Brain microvascular endothelial cell (primary cell): ENCODE measurements at places on chromosomes 1 and 21.

- DNase-seq = no peak
Observed at GRCh38 chr1:180225403-180225802, 4.7 kb upstream of the LHX4 start.

DNA sequence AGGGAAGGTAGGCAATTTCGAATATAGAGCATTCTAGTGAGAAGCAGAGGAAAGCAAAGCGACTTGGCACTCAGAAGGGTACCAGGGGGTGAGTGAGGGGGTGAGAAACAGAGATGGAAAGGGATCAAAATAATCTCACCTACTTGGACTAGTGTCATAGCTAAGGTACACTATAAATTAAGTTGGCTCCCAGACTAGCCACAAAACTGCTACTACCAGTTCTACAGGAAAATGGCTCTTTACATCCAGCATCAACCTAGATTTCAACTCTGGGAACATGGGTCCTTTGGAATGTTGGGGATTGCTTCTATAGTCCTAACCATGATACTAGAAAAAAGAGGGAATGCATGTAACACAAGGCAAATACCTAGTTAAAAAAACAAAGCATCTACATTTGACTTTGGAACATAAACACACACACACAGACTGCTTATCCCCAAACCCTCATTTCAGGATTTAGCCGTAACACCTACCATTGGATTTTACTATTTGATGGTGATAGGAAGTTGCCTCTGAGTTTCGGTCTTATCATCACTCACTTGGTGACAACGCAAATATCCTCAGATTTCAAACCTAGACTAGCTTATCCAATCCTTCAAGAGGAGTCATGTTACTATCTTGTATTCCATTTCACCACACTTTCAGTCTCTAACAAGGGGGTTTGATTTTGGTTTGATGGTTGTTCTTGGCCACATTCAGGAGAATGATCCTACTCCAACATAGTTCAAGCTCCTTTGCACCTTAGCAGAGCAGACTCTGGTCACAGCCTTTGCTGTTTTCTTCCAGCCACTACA, 5.6 kb downstream of the ZBTB21 start:
- no peak for DNase-seq

- DNase-seq = no peak
Observed at GRCh38 chr1:172486805-172487454, 43.1 kb upstream of the PIGC start.

DNA sequence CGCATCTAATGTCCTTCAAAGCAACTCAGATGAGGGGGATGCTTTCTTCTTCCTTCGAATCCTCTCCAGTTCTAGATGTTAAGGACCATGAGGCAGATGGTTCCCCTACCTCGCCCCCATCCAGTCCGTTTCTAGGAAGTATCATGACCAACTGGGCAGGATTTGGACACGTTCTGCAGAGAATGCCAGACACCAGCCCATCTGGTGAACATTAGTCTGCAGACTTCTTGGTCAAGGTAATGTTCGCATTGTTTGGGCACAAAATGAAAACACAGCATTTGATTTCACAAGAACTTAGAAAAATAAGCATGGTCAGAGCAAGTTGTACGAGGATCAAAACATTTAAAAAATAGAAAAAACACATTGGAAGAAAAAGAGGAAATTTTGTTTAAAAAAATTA, 25.4 kb upstream of the ADARB1 start:
- DNase-seq = no peak

GRCh38 chr1:181620183-181620582, 136.9 kb downstream of the CACNA1E start:
- DNase-seq = no peak

GRCh38 chr1:112389689-112390088, 6.3 kb upstream of the CTTNBP2NL start:
- DNase-seq = no peak

DNA sequence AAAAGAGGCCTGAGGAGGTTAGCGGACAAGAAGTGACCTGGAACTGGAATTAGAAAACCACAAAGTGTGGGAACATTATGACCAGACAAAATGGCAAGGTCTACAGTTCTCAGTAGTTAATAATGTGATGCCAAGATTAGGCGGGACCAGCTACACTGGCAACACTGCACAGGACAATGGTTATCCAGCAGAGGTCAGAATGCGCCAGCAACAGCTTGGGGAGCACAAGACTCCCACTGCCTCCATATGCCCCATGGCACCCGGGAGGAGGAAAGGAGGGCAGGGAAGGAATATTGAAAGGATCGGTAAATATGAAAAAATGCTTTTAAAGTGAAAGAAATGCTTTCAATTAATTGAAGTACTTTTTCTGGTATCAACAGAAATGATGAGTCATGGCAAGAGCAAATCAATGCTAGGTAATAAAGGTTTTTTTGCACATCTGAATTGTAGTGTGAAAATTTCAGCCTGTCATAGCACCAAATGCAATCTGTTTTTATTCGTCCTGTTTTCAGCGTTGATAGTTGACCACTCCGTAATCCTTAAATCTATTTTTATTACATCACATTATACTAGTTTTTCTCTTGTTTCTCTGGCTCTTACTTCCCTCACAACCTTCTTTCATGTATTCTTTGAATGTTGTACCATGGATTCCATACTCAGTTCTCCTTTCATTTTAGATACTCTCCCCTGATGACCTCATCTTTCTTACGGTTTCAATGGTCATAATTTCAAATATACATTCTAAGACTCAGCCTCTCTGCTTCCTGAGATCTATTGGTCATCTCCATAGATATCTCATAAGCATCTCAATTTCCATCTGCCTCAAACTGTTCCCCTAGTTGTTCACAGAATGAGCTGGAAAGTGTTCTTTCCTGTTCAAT, 30.7 kb downstream of the VCAM1 start:
- no peak for DNase-seq

DNA sequence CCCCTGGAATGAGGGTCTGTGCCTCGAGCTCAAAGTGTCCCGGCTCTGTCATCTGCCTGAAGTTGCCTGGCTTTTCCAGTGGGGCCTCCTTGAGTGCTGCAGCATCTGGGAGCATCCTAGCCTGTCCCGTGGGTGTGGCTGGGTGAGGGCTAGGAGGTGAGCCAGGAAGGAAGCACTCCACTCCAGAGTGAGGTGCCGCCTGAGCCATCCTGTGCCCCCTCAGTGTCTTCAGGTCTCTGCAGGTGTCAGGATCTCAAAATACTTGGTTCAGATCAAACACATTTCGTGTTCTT, 11.5 kb downstream of the IBA57 start:
- DNase-seq = no peak

GRCh38 chr1:185421485-185422107, 104.6 kb upstream of the IVNS1ABP start:
- DNase-seq = no peak

DNA sequence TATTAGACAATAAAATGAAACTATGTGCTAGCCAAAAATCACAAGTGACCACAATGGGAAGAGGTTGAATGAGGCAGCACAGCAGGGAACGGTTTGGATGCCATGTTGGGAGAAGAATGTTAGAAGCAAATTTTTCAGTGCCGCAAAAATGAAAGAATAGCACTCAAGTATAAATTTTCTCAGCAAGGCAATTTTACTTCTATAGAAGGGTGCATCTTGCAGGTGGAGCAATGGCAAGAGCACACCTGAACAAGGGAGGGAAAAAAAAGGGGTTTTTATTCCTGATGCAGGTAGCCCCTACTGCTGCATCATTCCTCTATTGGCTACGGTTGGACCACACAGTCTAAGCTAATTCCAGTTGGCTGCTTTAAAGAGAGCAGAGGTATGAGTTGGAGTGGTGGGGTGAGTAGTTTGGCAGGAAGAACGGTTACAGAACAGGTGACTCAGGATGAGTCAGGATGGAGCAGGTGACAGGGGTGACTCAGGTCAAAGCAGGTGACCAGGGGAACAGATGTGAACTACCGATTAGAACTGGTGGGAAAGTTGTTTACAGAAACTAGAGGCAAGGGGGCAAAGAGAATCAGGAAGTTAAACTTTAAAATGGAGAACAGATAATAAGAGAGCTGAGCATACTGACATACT, 301.1 kb upstream of the NRIP1 start:
- no peak for DNase-seq

DNA sequence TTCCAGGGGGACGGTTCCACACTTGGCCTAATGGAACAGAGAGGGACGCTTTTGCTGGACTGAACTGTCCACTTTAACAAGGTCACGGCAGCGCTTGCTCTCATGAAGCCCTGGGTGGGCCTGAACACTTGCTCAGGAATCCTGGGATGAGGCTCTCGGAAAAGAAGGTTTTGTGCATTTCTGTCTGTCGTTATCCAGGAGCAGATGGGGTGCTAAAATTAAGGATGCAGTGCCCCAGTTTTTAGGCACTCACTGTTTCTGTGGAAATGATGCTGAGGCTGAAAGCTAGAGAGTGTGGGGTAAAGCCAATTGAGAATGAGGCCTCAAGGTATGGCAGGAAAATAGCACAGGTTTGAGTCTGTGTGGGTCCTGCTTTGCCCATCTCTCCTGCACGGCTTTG, 111.0 kb downstream of the DAB1 start:
- DNase-seq = no peak

DNA sequence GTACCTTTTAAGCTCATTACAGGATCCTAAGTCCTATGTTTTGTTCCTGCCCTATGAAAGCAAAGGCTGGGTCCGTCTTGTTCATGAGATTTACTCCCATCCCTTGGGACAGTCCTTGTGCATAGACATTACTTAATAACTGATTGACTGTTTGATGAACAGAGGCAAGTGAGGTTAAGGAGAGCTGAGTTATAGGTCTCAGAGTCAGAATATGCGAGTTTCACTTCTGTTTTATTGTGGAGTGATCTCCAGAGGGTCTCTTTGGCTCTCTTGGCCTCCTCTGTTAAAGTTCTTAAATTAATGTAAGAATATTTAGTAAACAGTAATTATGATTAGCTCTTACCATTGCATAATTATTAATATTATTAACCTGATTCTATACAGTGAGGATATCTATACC, 52.6 kb downstream of the BRINP2 start:
- no peak for DNase-seq

- no peak for DNase-seq
Observed at GRCh38 chr1:77584884-77585283, 97.6 kb downstream of the ZZZ3 start.

DNA sequence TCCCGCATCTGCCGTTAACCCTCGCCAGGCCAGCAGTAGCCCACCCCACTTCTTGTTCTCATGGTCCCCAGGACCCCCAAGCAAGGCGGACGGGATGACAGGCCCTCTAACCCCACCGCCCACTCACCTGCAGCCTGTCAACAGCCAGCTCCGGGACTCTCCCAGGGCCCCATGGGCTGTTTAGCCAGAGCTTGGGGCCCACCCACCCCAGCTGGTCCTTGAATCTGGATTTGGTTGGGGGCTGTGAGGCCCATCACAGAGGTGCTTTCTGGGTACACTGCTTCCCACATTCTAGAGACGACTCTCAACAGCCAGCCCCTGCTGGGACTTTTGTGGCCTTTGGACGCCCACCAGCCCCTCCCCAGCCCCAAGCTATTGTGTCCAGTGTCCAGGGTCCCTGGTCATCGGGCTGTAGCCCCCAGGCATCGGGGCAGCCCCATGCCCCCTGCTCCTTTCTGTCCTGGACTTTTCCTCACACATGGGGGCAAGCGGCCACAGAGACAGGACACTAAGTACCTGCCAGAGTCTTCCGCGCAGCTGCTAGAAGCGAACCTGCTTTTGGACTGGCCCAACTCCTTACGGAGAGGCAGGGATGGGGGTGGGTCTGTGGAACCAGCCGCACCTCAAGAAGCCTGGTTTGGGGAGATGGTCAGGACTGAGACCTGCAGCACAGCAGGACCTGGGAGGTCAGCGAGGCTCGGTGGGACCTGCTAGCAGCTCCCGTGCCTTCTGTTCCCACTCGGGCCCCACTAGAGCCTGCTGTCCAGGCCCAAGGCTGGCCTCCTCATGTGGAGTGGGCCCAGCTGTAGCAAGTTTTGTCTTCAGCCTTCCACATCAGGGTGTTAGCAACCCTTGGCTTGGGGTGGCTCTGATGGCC, 208.1 kb upstream of the VAMP3 start:
- DNase-seq = no peak

- no peak for DNase-seq
Observed at GRCh38 chr1:245345191-245345884, 190.6 kb downstream of the KIF26B start.

DNA sequence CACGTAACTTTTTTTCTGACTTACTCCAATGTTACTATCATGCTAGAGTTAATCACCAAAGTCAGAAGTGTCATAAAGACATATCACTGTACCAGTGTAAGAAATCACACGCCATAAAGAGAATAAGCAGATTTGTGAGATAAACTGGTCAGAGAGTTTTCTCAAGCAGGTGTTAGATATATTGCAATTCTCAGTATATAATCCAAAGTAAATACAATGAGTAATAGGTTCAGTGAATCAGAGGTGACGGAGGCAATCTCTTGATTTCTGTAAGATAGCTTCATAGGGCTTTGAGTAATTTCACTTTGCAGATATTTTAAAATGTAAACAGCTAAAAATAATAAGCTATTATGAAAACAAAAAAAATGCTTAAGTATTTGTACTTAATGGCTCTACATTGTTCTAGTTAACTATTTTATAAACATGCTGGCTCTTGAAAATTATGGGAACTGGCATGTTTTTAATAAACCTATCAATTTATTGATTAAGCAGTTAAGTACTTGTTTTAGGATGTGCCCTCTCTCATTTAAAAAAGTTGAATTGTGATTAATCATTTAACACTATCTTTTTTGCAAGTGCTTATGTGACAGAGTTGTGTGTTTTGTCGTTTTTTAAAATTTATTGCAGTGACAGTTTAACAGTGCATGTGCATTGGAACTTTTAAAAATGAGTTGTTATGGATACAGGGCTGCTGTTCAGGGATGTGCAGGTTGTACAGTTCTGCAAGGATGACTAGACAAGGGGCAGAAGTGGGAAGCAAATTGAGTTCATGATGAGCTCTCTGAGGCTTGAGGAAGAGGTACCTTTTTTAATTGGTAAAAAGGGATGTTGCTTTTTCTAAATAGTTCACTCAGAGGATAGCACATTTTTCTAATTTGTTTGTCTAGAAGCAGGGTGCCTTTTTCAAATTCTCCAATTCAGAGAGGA, 119.1 kb downstream of the USP25 start:
- DNase-seq = peak; percentile 43

GRCh38 chr1:198638894-198639635, at the start of gene PTPRC:
PTPRC (plus strand) TSS chr1:198639040; CDS start chr1:198639269, 229 bp downstream.
- no peak for DNase-seq

- no peak for DNase-seq
Observed at GRCh38 chr1:79599257-79599656, 592.7 kb upstream of the ADGRL4 start.

DNA sequence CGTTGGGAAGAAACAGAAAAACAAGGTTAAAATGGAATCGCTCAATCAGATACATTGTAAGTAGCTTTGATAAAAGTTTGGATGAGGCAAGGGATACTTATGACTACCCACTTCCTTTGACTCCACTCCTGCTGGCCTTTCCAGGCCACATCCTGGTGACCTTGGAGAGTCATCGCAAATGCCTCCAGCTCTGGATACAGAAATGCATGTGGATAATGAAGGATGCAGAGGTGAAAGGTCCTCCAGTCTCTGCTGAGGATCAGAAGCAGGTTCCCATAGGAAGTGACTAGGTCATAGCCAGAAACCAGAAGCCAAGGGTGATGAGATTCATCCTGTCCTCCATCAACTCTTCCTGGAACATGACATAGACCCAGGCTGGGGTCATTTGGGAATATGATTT, 6.2 kb upstream of the CAMK1G start:
- no peak for DNase-seq
